ENCODE measurements at places on chromosomes 1 and 21. TPM values are rescaled to one million over a fixed set of nuclear protein-coding genes. Genes with fewer than 3 reads are reported as not detected.

The CLDN14 gene
- total RNA-seq: not detected

The CDCA8 gene
- total RNA-seq: 10.3 TPM

DNA sequence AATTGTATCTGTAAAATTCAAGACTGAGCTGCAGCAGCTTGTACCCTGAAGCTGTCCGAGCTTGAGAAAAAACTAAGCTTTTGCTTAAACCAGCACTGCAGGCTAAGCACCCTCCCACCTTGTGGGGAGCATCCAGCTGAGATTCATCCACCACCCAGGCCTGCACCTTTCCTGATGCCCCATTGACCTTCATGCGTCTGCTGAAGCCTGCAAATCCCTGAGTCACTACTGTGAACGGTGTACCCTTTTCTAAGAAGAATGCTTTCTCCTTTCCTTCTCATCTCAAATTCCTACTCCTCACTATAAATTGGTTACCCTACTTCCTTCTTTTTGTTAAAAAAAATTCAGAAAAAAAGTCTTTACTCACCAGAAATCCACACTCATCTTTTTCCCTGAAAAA, 90.9 kb upstream of the RGS18 start:
- no peak for DNase-seq
- H3K4me1 ChIP-seq: no peaks in the 10 kb centered on the region
- H3K36me3 ChIP-seq: no peaks in the 10 kb centered on the region

GRCh38 chr1:42379794-42380585, 602 bp upstream of the RIMKLA start:
- no peak overlapping the region for H3K27ac ChIP-seq
- H3K4me3 ChIP-seq: peak overlapping the region; percentile 32
- H3K4me1 ChIP-seq: peaks cover 11% of the 10 kb centered on the region

GRCh38 chr1:64745181-64745985, 508 bp downstream of the RAVER2 start:
- peak overlapping the region; percentile 39 for H3K4me3 ChIP-seq
- H3K4me1 ChIP-seq: peaks cover 12% of the 10 kb centered on the region
- DNase-seq: no peak
- no peak overlapping the region for H3K27ac ChIP-seq
- no peaks in the 10 kb centered on the region for H3K36me3 ChIP-seq

DNA sequence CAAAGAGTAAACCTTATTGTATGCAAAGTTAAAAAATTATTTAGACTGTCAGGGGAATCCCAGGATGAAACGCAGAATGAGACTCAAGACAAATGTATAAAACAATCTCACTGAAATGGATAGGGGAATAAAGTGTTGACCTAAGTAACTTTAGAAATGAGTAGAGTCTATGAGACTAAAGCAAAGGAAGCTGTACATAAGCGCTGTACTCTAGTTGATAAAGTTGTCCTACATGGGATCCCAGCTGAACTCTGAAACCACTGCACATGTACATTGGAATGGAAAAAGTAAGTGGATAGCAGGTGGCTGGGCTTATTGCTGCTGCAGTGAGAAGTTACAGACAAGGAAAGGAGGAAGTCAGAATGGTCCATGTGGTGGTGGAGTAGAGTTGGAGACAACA, 18.7 kb downstream of the MMEL1 start:
- H3K36me3 ChIP-seq: no peaks in the 10 kb centered on the region
- no peak overlapping the region for H3K27ac ChIP-seq
- DNase-seq: no peak
- no peaks in the 10 kb centered on the region for H3K4me1 ChIP-seq
- no peak overlapping the region for H3K4me3 ChIP-seq
- peaks cover 4% of the 10 kb centered on the region for H3K27me3 ChIP-seq

GRCh38 chr1:67983867-67984266, 66.6 kb downstream of the DIRAS3 start:
- H3K27me3 ChIP-seq: no peaks in the 10 kb centered on the region
- no peak overlapping the region for H3K27ac ChIP-seq
- no peak for DNase-seq
- peaks cover 14% of the 10 kb centered on the region for H3K4me1 ChIP-seq
- no peaks in the 10 kb centered on the region for H3K36me3 ChIP-seq

- DNase-seq: no peak
- H3K4me3 ChIP-seq: no peak overlapping the region
- H3K4me1 ChIP-seq: peaks cover 17% of the 10 kb centered on the region
- H3K27me3 ChIP-seq: peaks cover 55% of the 10 kb centered on the region
- no peak overlapping the region for H3K27ac ChIP-seq
These were observed 2.3 kb downstream of the KCNC4 start for GRCh38 chr1:110212169-110213142.

The HSD11B1 gene
- total RNA-seq: not detected

DNA sequence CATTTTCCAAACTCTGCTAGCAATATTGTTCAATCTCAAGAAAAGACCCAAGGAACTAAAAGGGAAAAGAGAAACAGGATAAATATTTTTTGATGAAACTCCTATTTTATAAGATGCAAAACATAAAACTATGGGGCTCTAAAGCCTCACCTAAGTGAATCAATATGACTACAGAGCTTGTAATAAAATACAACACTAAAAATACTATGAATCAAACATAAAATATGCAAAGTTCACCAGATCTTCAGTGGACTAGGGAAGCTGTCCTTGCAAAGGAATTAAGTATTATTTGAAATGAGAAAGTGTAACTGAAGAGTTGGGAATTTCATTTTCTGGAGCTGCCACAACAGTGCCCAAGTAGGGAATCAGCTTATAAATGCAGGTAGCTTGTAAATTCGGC, 124.5 kb downstream of the CRB1 start:
- H3K36me3 ChIP-seq: no peaks in the 10 kb centered on the region
- DNase-seq: no peak
- H3K27me3 ChIP-seq: peaks cover under 1% of the 10 kb centered on the region
- H3K4me3 ChIP-seq: no peak overlapping the region
- H3K4me1 ChIP-seq: no peaks in the 10 kb centered on the region
- H3K27ac ChIP-seq: no peak overlapping the region

DNA sequence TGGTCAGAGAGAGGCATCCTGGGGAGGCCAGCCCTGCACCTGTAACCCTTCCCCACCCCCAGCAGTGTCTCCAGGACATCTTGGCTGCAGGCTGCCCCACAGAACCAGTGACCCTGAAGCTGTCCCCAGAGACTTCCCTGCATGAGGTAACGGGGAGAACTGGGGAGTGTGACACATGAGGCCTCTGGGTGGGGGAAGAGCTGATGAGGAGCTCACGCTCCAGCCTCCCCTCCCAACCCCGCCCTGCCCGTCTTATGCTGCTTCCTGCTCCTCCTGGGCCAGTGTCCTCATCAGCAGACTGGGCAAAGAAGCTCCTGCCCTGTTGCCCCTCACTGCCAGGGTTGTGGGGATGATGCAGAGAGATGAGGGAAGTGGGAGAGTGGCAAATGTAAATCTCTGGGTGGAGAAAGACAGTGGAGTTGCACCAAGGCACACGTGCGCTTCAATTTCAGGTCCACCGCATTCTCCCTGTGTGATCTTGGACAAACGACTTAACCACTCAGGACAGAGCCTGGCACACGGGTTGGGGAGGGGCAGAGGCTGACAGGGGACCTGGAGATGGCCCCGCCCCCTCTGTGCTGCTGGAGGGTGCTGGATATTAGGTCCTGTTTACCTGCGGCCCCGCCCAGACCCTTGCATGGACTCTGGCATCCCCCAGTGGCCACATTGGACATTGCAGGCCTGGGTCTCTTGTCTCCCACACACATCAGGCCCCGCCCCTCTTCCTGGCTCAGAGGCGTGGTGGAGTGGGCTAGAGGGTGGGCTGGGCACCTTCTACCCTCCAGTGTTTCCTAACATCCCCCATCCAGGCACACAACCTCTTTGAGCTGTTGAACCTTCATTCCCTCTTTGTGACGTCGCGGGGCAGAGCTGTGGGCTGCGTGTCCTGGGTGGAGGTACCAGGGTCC, 12.3 kb downstream of the CLCNKB start:
- peak; percentile 65 for DNase-seq
- H3K36me3 ChIP-seq: no peaks in the 10 kb centered on the region
- no peak overlapping the region for H3K27ac ChIP-seq
- no peaks in the 10 kb centered on the region for H3K4me1 ChIP-seq
- no peak overlapping the region for H3K4me3 ChIP-seq
- H3K27me3 ChIP-seq: no peaks in the 10 kb centered on the region

DNA sequence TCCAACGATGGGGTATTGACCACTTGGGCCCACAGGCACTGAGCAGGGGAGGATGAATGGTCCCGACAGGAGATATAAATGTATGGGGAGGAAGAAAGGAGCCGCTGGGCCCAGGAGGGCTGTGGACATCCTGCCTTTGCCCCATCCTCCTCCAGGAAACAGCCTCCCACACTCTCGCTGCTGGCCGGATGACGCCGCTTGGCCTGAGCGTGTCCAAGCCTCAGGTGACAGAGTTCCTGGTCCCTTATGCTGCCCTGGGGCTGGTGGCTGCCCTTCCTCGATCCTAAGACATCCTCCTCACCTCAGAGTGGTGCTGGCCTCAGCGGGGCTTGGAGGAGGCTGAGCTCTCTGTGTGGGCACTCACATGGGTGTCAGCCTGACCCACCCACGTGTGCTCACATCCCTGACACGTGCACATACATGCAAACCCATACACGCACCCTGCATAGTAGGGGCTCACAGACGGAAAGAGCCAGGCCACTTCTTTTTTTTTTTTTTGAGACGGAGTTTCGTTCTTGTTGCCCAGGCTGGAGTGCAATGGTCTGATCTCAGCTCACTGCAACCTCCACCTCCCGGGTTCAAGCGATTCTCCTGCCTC, 5.9 kb upstream of the SERINC2 start:
- H3K4me1 ChIP-seq: peaks cover 16% of the 10 kb centered on the region
- H3K36me3 ChIP-seq: no peaks in the 10 kb centered on the region
- no peak for DNase-seq
- H3K4me3 ChIP-seq: no peak overlapping the region
- no peak overlapping the region for H3K27ac ChIP-seq

DNA sequence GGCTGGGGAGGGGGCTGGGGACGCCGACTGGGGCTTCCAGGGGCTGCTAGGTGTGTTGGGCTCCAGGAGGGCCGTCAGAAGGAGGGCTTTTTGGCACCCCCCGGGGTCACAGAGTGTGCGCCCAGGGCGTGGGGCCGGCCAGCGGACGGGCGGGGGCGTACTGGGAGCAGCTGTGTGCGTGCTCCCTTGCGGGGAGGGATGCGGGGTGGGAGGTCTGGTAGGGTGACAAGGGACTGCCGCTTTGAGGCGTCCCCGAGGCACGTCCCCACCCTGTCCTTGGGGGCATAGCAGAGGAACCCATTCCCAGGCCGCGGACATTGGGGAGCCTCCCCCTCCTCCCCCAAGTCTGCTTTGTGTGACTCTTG, 1.1 kb downstream of the FOXO6 start:
- H3K27ac ChIP-seq: no peak overlapping the region
- H3K36me3 ChIP-seq: 0 out of 2 replicates have a peak, but pooled peaks cover 2% of the 10 kb centered on the region
- DNase-seq: no peak
- peaks cover 34% of the 10 kb centered on the region for H3K27me3 ChIP-seq

DNA sequence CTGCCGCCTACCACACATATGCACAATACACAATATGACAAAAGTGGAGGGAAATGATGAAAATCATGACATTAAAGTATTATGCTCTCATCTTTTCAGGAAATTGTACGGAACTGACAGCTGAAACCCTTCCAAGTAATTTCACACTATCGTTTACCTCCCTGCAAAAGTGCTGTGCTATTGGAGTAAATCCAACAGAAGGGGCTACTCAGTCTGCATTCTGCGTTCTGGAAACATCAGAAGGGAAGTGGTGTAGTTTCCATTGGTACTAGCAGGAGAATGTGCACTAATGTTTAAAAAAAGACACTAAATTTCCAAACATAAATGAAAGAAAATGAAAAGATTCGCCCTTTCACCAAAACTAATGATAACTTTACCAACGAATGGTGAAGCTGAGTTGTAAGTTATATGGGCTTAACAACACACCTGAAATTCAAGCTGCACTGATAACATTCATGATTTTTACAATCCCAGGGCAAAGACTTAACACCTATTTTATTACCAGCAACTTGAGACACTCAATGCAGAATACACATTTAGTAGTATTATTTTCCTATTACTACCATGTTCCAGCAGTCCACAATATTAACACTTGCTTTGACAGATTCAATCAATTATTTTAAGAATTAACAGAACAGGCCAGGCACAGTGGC, 3.2 kb downstream of the DENND1B start:
- no peak overlapping the region for H3K27ac ChIP-seq
- no peak overlapping the region for H3K4me3 ChIP-seq
- DNase-seq: no peak

- H3K27me3 ChIP-seq: no peaks in the 10 kb centered on the region
- no peak for DNase-seq
- peaks cover 30% of the 10 kb centered on the region for H3K4me1 ChIP-seq
- peak overlapping the region; percentile 69 for H3K27ac ChIP-seq
- H3K4me3 ChIP-seq: no peak overlapping the region
- no peaks in the 10 kb centered on the region for H3K36me3 ChIP-seq
These were observed 462.0 kb upstream of the RUNX1 start for GRCh38 chr21:35510957-35511695.

DNA sequence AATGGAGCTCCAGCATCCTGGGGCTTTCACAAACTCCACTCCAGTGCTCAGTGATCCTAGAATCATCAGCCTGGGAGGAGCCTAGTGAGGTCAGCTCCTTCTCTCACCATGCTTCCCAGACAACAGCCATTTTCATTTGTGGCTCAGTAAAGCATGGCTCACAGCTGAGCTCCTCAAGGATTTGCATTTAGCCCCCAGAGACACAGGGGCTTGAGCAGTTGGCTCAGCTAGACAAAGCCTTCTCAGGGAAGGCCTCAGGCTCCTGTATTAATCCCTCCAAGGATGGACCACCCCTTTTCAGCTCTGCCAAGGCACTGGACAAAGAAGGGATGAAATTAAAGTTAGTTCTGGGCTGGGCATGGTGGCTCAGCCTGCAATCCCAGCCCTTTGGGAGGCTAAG, 39.5 kb downstream of the ERI3 start:
- no peaks in the 10 kb centered on the region for H3K4me1 ChIP-seq
- no peak overlapping the region for H3K4me3 ChIP-seq
- no peak overlapping the region for H3K27ac ChIP-seq
- DNase-seq: no peak
- H3K27me3 ChIP-seq: no peaks in the 10 kb centered on the region

- H3K27ac ChIP-seq: no peak overlapping the region
- no peaks in the 10 kb centered on the region for H3K4me1 ChIP-seq
- H3K4me3 ChIP-seq: no peak overlapping the region
- no peaks in the 10 kb centered on the region for H3K36me3 ChIP-seq
These were observed 203.8 kb downstream of the LMX1A start for GRCh38 chr1:165152727-165153126.

- H3K27ac ChIP-seq: no peak overlapping the region
- no peak for DNase-seq
- H3K36me3 ChIP-seq: no peaks in the 10 kb centered on the region
- peaks cover 18% of the 10 kb centered on the region for H3K4me1 ChIP-seq
These were observed 55.9 kb downstream of the ITPKB start for GRCh38 chr1:226682871-226683814.

- no peak overlapping the region for H3K4me3 ChIP-seq
- H3K4me1 ChIP-seq: no peaks in the 10 kb centered on the region
- no peak for DNase-seq
- no peak overlapping the region for H3K27ac ChIP-seq
These were observed 175.6 kb downstream of the NRIP1 start for GRCh38 chr21:14889080-14889810.

DNA sequence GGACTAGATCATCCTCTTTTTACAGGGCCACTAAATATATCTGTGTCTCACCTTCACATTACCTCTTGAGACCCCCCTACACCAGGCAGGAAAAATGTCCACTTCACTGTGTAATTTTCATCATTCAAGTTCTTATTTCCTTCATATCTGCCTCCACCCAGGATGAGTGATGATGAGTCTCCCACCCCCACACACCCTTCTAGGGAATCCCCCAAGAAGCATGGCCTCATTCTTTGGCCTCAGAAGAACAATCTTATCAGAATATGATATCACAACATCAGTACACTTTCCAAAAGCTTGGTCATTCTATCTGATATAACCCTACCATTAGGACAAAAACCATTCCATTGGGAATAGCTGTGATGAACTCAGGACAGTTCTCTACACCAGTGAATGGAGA, 170.3 kb upstream of the DUSP10 start:
- H3K27me3 ChIP-seq: no peaks in the 10 kb centered on the region
- no peak overlapping the region for H3K27ac ChIP-seq
- no peak for DNase-seq
- H3K36me3 ChIP-seq: no peaks in the 10 kb centered on the region

The C1orf94 gene
- total RNA-seq: 0.39 TPM

All from SJSA1 (cell line).